Fibroblast of skin of left quadriceps (primary cell): ENCODE measurements at places on chromosomes 12 and 14.

DNA sequence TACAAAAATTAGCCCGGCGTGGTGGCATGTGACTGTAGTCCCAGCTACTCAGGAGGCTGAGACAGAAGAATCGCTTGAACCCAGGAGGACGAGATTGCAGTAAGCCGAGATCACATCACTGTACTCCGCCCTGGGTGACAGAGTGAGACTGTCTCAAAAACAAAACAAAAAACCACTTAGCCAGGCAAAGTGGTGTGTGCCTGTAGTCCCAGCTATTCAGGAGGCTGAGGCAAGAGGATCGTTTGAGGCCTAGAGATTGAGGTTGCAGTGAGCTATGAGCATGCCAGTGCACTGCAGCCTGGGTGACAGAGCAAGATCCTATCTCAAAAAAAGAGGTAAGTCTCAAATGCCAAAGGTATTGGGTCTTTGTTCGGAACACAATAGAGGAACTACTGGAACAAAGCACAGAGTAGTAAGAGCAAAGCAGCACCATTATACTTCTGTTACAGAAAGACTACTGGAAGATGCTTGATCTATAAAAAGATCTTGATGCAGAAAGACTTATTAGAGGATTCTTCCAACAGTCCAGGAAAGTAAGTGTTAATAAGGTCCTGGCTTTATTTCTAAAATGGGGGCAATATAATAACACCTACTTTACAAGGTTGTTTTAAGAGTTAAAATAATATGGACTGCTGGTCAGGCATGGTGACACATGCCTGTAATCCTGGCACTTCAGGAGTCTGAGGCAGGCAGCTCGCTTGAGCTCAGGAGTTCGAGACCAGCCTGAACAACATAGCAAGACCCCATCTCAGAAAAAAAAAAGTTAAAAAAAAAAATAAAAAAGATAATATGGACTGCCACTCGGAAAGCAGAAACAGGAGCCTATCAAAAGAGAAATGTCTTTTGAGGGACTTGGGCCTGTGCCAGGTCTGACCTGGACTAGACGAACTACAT, 29.9 kb downstream of the BTBD7 start:
- DNase-seq, result no peak

GRCh38 chr14:38616959-38617358, 361.1 kb upstream of the CLEC14A start:
- DNase-seq, result no peak

- DNase-seq, result no peak
Measured at GRCh38 chr12:40439771-40440492, 215.1 kb downstream of the LRRK2 start.

- DNase-seq, result no peak
Measured at GRCh38 chr12:101845137-101845711, 14.5 kb upstream of the GNPTAB start.

DNA sequence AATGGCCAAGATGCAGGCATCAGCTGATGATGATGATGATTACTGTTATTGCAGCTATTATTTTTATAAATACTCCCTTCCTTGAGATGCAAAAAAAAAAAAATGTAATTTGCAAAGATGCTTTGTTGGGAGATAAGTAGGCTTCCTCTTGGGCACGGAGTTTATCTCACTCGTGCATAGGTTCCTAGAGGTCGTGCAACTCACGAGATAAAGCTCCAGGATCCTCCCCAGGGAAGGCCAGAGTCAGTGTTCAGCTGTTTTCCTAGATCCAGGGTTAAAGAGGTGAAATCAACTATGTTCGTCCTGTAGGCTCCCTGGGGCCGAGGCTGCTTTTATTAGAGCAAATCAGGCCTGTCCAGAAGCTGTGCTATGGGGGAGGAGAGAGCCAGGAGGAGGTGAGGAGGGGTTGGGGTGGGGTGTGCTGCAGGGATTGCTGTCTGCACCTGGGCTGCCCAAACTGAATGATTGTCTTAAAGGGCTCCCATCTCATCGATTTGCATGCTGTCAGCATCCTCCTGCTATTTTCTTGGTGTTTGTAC, 270.3 kb downstream of the NRXN3 start:
- DNase-seq, result no peak

DNA sequence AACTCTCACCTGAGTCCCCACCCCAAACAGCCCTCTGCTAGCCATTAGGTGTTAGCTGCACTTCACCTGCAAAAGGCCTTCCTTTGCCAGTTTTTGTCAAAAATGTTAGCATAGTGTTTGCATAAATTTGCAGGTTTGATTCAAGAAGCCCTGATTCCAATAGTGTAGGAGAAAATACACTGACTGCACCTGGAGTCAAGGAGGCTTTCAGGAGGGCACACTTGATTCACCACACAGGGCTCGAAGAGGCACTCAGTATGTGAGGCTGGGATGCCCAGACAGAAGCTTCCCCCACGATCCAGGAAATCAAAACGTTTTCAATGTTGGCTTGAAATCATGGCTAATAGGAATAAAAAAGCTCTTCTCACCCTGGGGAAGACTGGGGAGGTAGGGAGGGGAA, 40.5 kb upstream of the DDX11 start:
- DNase-seq, result no peak

DNA sequence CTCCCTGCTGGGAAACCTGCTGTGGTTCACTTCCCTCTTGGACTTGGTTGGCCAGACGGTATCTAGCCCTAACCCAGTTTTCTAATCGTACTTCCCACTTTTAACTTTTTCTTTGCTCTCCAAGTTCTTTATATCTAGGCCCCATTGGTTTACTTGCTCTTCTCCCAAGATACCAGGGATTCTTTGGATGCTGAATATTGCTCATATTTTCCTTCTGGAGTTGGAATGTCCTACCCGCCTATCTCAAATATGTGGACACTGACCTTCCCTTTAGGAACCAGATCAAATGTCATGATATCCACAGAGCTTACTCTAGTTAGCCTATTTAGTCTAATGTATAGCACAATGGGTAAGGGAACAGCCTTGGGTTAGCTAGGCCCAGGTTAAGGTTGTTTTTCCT, 228.6 kb downstream of the DACT1 start:
- no peak for DNase-seq

DNA sequence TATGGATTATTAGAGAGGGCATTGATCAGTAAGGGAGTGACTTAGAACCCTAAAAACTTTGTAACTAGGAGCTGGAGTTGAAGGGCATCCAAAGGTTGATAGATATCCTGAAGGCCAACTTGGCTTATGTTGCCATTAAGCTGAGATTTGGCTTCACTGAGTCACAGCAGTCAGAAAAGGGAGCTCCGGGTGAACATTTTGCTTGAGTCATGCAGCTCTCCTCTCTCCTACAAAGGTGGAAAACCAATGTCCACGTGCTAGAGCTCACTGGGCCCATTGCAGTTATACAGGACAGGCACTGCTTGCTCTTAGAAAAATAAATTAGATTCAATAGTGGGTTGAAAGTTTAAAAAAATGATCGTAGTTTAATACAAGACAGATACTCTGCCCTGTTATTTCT, 87.3 kb upstream of the LRIG3 start:
- no peak for DNase-seq

DNA sequence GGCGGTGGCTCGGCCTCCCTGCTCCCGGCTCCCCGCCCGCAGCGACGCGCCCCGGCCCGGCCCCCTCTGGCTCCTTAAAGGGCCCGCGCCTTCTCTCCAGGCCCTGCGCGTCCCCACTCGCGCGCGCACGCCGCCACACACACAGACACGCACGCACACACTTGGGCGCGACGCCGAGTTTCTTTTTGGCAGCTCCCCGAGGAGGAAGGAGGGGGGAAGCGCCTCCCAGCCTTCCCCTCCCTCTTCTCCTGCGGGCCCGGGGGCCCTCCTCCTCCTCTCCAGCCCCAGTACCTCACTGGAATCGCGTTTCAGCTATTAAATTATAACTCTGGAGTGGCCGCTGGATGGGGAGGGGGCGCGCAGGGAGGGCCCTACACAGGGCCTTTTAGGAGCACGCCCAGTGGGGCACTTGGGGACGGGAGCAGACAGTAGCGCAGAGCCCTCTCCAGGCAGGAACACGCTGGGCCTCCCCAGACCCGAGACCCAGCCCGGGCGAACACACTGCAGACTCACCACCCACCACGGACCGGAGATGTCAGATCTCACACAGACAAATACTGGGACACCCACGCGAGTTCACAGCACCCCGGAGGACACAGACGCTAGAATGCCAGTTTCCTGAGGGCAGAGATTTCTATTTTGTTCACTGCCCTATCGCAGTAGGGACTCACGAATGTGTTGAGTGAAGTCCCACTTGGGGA, 411 bp upstream of the NCOR2 start:
- DNase-seq, result peak; percentile 98

GRCh38 chr14:102394717-102395375, 32.1 kb downstream of the TECPR2 start:
- DNase-seq, result no peak

DNA sequence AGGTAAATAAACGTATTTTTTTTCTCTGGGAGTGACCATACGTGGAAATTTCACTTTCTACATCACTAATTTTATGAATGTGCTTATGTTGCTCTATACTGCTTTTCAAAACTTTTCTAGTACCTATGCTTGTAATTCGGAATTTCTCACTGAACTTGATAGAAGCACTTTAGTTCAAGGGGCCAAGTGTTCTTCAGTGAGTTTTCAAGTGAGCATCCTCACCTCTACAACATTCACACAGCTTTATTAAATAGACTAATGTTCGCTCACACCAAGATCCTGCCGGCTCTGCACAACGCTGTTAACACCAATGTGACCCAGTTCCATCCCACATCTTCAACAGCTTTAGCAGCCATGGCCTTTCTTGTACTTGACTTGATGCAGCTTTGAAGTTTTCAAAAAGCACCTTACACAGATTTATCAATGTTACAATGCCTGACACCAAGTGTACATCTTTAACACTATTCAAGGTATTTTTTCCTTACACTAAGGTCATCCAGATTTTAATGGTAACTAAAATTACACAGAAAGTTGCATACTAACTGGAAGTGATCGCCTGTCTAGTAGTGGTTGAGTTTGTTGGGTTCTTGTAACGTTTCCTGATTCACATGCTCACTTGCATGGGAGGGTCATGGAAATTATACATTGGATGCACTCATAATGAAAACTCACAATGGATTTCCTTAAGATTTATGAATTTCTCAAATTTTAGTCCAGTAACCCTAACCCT, 4.5 kb downstream of the UBC start:
- no peak for DNase-seq

DNA sequence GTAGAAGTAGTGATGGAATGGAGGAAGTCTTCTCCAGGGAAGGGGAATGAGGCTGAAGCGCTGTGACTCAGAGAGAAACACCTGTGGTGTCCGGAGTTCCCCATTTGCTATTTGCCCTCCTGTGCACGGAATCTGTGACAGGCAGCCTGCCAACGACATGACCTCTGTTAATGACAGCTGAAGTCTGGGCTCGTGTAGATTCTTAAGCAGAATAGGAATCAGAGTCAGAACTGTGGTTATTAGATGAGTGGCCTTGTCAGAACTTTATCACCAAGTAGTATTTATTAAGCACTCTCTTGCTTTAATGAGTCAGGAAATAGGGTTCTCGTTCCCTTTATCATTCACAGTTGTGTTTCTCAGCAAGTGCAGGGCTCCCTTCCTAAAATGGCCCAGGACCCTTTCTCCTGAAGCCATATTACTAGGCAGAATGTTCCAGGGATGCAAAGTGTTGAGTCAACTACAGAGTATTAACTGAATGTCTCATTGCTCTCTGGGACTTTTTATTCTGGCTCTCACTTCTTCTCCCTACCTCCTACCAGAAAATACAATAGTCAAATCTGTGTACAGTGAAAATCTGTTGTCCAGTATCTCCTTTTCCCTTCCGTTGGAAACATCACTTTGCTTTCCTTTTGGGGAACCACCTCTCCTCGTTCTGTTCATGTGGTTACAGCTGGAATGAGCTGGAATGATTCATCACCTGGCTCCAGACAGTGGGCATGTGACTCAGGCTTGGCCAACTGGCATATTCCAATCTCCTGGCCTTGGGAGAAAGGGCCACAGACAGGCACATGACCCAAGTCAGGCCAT, 77.8 kb upstream of the MAX start:
- DNase-seq, result no peak

- no peak for DNase-seq
Measured at GRCh38 chr12:90501412-90501811, 453.6 kb downstream of the CCER1 start.

- no peak for DNase-seq
Measured at GRCh38 chr14:76490735-76491134, 114.8 kb downstream of the ESRRB start.

DNA sequence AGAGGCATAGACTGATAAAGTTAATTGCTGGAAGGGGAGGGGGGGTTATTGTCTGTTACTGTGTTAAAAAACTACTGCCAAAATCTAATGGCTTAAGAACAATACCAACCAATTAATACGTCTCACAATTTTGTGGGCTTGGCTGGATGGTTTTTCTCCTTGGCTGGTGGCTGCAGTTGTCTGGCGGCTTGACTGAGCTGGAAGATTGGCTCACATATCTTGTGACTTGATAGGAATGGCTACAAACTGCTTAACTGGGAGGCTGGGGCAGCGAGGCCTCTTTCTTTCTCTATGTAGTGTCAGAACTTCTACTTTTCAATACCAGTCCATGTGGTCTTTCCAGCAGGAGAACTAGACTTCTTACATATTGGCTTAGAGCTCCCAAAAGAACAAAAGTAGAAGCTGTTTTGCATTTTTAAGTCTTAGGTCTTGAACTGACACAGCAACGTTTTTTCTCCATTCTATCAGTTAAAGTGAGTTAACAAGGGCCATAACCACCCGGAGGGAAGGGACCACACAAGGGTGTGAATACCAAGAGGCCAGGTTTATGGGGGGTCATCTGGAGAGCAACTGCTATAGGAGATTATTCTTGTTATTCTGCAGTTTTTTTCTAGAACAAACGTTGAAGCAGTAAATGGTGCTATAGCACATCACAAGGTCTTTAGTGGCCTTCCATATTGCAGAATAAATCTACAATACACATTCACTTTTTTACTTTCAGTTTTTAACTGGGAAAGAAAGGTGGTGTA, 46.9 kb downstream of the ZDHHC17 start:
- DNase-seq, result no peak

DNA sequence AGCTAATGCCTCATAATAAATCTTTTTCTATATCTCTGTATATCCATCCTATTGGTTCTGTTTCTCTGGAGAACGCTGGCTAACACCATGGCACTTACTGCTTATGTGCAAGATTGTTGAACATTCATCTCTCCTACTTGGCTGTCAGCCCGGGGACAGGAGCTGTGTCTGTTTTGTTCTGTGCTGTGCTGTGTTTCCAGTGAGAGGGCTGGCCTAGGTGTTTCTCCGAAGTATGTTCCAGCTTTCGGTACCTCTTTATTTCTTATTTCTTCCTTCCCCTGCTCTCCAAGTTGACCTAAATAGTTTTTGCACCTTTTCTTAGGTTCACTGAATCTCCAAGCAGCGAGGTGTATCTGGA, 18.8 kb upstream of the NR4A1 start:
- no peak for DNase-seq

- DNase-seq, result peak; percentile 51
Measured at GRCh38 chr12:91355150-91356006, 172.8 kb upstream of the DCN start.

GRCh38 chr12:107242189-107242588, 148.8 kb upstream of the CRY1 start:
- DNase-seq, result no peak

GRCh38 chr14:34113005-34113511, 162.2 kb upstream of the EGLN3 start:
- peak; percentile 57 for DNase-seq

GRCh38 chr14:103273145-103273744, 60.8 kb upstream of the EIF5 start:
- DNase-seq, result no peak
